Astrocyte of the hippocampus (primary cell): ENCODE measurements at places on chromosomes 5 and 9.

DNA sequence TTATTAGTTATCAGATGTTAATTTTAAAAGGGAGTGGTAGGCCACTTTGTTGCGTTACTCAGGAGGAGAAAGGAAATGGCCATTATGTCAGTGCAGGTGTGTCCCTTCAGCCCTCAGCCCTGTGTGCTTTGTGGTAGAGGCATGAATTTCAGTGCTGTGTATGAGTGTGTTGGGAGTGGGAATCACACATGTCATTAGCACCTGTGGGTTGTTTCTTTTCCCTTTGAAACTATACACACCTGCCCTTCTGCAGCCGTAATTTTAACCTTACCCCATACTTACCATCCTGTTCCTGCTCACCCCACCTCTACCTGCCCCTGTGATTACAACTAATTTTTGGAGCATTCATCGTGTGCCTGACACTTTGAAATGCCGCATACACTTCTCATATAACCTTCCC, 156.4 kb downstream of the ARHGAP26 start:
- DNase-seq: no peak

GRCh38 chr5:93909356-93909755, 168.0 kb upstream of the POU5F2 start:
- DNase-seq: no peak

DNA sequence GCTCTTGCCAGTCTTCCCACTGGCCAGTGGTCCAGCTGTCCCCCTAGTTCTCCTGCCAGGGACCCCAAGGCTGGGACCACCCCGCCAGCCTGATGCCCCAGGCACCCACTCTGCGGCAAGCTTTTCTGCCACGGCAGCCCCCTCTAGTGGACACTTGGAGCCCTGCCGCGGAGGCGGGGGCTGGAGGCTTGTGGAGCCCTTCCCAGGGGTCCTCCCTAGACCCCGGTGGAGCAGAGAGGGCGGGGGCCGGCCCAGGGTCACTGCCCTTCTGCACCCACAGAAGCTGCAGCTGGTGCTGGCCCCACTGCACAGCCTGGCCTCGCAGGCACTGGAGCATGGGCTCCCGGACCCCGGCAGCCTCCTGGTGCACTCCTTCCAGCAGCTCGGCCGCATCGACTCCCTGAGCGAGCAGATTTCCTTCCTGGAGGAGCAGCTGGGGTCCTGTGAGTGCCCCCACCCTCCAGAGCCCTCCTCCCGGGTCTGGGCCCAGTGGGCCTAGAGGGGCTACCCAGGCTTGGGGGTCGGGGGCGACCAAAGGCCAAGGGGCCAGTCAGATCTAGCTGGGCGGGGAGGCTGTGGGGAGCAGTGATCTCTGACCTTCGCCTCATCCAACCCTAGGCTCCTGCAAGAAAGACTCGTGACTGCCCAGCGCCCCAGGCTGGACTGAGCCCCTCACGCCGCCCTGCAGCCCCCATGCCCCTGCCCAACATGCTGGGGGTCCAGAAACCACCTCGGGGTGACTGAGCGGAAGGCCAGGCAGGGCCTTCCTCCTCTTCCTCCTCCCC, 9.1 kb downstream of the EGFL7 start:
- peak; percentile 48 for DNase-seq

GRCh38 chr5:8686707-8687106, 817.8 kb downstream of the MTRR start:
- peak; percentile 33 for DNase-seq

- peak; percentile 94 for DNase-seq
Measured at GRCh38 chr5:93299681-93300308, 281.2 kb downstream of the NR2F1-AS1 start.

DNA sequence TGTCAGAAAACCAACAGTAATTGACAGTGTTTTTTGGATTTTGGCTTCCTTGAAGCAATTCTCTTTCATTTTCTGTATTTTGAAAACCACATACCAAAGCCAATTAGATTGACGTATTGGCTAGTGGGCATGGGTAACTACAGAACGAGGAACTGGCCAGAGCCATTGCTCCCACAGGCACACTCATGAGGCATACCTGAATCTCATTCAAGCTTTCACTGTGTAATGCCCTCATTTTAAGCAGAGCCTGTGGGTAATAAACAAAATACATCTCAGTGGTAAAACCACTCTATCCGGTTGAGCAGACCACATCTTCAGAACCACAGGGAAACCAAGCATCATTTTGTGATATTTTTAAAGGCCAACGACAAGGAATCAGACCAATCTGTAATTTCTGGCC, 394.1 kb downstream of the ZNF608 start:
- DNase-seq: peak; percentile 49

DNA sequence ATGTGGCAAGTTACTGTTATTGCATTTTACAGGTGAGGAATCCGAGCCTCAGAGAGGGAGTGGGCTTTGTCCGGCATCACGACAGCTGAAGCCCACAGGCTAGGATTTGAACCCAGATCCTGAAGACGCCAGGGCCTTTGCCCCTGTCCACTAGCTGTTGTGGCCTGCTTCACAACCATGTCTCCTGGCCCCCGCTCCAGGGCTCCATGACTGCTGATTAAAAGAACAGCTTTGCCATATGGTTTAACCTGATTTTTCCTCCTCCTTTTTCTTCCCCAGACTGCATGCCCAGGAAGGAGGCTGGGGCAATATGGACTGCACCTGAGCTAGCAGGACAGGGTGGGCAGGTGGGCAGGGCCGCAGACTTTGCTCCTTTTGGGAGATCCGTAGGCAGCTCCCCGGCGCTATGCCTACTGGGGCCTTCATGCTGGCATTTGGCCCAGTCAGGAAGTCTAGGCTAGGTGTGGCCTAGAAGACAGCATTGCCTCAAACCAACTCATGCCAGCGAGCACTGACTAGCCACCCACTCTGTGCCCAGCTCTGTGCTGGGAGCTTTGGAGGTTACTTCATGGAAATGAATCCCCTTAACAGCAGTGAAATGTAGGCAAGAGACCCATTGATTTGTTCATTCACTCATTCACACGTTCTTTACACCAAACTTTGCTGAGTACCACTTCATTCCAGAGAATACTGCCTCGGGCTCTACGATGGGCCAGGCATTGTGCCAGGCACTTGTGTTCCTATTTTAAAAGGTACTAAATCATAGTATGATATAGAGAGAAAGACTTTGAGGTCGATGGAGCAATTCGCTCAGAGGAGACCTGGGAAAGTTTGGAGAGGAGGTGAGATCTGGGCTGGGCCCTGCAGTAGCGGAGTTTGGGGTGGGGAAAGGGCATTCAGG, 94.3 kb upstream of the CPEB4 start:
- no peak for DNase-seq

DNA sequence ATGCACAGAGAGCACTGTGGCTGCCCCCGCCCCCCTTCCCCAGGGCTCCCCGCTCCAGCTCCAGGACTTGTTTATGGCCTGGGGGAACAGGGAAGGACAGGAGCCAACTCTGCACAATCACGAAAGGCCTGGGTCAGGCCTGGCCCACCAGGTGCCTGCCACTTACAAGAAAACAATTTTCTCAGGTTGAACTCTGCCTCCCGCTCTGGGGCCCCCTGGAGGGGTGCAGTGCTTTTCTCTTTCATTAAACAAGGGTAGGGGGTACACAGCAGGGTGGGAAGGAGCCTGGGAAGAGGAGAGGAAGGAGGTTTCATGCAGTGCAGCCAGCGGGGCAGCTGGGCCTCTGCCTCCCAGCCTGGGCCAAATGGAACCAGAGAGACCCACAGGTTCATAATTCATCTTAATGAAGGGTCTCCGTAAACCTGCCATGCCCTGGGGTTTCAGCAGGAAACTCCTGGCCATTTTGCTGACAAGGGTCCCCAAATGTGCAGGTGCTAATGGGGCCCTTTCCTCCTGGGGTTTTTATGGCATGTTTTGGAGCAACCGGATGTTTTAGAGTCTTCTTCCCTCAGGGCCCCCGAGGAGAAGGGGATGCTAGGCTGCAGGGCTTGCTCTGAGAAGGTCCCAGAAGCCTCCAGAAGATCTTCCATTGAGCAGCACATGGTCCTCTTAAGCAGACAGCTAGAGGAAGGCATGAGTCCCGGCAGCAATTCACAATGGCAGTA, 219.8 kb downstream of the SLIT3 start:
- no peak for DNase-seq

GRCh38 chr5:106858616-106859015, 812.1 kb downstream of the EFNA5 start:
- DNase-seq: no peak

DNA sequence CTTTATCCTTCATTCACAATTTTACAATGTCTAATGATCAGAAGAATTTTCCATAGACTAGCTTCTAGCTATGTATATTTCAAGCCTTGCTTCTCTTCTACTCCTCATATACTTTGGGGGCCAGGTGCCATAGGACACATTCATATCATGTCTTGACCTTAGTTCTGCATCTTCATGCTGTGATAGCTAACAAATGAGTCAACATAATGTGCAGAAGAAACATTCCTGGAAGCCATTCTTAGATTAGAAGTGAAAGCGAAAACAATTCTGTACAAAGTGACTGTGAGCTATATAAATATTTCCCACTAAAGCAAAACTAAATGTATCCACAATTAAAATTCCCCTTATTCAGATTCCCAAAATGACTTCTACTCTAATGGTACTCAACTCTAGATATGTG, 320.2 kb upstream of the NREP start:
- DNase-seq: peak; percentile 8

DNA sequence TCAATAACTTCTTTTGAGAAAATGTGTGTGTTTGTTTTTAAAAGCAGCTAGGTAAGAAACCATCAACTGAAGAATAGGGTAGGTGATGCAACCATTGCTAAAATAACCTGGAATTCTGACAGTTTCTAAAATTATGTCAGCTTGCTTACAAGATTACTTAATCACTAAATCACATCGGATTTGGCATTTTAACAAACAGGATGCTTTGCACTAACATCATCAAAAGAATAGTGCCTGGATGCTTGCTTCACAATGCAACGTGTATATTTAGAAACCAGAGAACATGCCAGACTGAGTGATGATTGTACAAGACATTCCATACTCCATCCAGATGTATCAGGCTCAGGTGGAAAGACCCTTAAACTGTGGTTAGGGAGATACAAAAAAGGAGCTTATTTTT, 43.9 kb downstream of the PAM start:
- DNase-seq: no peak

- DNase-seq: no peak
Measured at GRCh38 chr5:88254320-88254719, 14.3 kb downstream of the TMEM161B start.

DNA sequence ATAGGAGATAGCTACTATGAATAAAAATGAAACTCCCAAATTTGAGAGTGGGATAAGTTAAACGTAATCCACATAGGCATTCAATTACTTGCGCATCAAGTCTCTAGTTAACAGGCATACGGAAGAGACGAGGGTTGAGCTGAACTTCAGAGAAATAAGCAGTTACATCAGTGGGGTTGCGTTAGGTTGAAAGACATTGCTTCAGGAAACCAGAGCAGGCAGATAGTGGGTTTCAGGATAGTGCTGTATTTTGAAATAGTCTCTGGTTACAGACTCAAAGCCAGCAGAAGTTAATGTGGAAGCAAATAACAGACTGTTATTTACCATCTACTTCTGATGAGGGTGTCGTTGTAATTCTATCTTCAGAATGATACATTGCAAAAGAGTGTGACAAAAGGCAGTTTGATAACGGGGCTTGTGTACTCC, 533.4 kb downstream of the PDE4D start:
- DNase-seq: no peak

DNA sequence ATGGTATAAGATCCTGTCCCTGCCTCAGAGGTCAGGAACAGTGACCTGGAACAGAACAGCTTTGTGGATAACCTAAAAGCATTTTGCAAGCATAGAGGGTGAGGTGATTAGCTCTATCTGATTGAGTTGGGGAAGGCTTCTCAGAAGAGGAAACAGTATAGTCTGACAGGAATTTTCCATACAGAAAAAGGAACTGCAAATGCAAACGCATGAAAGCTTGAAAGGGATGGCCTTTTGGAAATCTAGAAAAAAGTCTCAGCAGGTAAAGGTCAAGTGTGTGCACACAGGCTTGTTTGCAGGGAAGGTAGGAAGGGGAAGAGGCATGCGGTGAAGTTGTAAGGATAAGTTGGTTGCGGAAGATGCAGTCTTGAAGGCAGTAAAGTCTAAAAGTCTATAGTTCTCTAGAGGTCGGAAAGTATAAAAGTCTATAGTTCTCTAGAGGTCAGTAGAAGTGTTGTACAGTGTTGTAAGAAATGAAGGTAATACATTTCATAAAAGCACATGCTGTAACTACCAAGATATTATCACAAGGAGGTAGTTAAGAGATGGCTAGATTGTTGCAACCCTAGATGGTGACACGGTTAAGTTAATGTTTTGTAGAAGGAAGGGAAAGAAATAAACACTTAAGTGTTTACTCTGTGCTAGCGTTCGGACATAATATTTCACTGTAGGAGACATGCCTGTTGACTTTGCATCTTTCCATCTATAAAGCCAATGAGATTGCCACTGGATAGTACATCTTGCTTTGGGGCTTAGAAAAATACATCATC, 16.7 kb upstream of the HSPB3 start:
- DNase-seq: no peak

- DNase-seq: no peak
Measured at GRCh38 chr9:81565144-81565543, 124.2 kb downstream of the TLE1 start.

- DNase-seq: no peak
Measured at GRCh38 chr5:1975898-1976765, 93.4 kb upstream of the IRX4 start.

DNA sequence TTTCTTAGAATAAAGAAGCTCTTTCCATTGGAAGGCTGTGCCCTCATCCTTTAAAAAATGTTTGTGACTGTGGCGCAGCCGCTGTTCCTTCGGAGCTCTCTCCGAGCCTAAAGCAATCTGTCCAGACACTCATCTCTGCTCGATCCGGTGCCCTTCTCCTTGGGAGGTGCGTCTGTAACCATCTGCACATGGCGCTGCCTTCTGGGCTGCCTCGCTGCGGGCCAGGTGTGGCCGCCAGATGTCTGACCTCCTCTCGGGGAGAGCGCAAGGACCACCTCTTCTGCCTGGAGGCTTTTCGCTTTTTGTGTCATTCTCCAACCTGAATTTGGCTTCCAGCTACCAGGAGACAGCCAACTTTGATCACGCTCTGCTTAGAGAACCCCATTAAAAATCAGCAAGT, 153.4 kb upstream of the PTCH1 start:
- no peak for DNase-seq

- no peak for DNase-seq
Measured at GRCh38 chr5:127042593-127042992, 12.2 kb upstream of the MARCHF3 start.

GRCh38 chr5:150159741-150160179, 4.1 kb upstream of the PDGFRB start:
- DNase-seq: no peak

GRCh38 chr5:106797996-106798395, 872.7 kb downstream of the EFNA5 start:
- DNase-seq: no peak
